PC-3 (cell line): ENCODE measurements at places on chromosomes 6 and 20. TPM values are rescaled to one million over a fixed set of nuclear protein-coding genes. Genes with fewer than 3 reads are reported as not detected.

DNA sequence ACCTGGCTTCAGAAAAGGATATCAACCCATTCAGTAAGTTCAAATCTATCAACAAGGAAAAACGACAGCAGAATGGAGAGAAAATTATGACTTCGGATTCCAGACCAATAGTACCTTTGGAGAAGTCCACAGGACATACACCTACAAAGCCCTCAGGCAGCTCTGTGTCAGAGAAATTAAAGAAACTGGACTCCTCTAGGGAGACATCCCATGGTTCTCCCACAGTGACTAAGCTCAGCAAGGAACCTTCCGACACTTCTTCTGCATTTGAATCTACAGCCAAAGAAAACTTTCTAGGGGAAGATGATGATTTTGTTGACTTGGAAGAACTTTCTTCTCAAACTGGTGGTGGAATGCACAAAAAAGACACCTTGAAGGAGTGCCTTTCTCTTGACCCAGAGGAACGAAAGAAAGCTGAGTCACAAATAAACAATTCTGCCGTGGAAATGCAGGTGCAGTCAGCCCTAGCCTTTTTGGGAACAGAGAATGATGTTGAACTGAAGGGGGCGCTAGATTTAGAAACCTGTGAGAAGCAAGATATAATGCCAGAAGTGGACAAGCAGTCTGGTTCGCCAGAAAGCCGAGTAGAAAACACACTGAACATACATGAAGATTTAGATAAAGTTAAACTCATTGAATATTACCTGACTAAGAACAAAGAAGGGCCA lies 67.4 kb upstream of the HINT3 start:
- peak; percentile 69 for DNase-seq

GRCh38 chr20:8515810-8516435 lies 383.9 kb downstream of the PLCB1 start:
- no peak for DNase-seq

- DNase-seq = no peak
Observed at GRCh38 chr20:46992640-46993035, 98.0 kb downstream of the EYA2 start.

The BPI gene
- not detected in 2 replicates for total RNA-seq

The STMND1 gene
- not detected in 2 replicates for total RNA-seq

DNA sequence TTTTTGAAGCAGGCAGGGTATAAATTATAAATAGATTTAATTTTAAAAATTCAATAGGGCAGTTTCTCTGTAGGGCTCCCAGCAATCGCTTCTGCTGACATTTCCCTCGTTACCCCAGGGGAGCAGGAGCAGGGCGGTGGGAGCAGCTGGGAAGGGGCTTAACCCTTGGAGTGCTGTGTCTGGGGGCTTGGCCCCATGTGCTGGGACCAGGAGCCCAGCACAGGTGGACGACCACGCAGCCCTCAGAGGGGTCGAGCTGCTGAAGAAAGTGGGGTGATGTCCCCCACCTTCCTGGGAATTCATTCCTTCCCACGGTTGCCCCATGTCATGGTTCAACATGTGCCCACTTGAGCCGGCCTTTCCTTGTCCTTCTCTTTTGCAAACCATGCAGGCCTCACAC lies 67.5 kb upstream of the STX16 start:
- no peak for DNase-seq

DNA sequence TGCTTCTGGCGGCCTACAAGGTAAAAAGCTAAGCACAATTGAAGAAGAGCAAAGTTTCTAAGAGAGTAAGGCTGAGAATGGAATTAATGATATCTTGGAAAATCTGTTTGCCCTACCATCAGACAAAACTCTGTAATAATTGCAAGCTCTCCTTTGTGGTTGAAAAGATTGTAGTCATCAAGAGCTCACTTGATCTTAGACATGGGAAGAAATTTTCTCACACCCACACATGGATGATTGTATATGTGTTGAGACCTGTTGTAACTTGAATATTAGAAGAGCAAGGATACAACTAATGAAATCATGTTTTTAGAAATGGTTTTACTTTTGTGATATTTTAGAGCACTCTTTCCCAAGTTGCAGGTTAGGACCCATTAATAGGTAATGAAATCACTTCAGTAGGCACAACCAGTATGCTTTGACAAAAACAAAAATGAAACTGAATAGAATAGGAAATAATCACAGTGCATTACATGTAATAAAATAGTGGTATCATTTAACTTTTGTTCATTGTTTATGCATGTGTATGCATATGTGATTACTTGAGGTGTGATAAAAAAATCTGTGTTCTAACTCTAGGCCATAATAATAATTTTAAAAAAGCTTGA lies 14.0 kb downstream of the DCBLD1 start:
- DNase-seq = peak; percentile 11

DNA sequence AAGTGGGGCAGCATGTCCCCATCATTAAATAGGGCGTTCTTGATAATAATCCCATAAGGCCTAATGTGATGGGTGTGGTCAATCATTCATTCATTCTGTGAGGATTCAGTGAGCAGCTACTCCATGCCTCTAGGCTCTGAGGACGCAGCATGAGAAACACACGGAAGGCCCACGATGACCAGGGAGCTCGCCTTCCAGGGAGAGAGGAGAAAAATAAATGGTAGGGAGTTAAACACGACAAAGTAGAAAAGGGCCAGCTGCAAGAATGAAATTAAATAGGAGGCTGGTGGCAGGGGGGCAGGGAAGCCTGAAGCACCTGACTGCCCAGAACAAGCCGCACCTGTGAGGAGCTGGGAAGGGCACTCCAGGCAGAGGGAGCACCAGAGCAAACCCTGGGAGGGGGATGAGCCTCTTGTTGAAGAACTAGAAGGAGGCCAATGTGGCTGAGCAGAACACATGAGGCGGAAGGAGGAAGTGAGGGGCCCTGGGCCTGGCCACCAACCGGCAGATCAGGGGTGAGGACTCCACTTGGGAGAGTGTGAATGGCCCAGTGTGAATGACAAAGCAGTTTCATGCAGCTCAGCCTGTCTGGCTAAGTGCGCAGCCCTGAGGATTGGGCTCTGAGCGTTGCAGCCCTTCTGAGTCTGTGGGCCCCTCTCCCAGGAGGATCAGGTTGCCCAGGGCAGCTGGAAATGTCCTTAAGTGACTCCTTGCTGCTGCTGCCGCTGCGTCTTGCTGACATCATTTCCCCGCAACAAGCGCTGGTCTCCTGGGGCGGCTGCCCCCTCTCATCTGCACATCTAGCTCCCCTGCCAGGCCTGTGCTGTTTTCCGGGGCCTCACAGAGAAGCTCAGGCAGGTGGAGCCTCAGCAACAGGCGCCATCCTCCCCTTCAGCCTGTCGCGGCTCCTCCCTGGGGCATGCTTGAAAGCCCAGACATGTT lies 99.9 kb downstream of the CDH26 start:
- no peak for DNase-seq

DNA sequence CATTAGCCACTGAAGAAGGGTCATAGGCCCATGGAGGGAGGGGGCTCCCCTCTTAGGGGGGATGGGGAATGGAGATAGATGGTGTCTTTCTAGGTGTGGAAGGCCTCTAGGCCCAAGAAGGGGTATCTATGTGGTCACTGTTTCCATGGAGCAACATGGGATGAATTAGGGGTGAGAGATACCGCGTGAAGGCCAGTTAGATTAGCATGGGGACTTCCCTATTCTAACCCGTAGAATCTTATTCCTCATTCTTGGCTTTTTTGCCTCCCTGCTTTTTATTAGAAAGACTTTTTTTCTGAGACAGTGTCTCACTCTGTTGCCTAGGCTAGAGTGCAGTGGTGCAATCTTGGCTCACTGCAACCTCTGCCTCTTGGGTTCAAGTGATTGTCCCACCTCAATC lies 3.2 kb downstream of the RAB44 start:
- no peak for DNase-seq

DNA sequence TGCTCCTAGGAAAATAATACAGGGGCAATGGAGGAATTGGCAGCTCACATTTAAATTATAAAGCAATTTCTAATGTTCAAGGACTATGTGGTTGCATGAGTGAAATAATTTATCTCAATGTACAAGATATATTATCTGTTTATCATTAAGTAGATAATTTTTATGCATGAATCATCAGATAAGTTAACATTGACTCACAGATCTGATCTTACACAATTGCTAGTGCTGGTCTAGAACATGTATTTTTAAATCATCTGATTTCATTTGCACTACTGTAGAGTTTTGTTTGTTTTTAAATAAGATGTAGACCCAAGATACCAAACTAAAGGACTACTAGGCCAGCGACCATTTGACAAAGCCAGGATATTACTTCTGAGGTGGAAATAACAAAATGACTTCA lies 199.2 kb downstream of the BMP2 start:
- DNase-seq = peak; percentile 31
